ENCODE measurements at places on chromosomes 6 and 20.

GRCh38 chr6:148983966-148984365 lies 237.1 kb downstream of the UST start:
- no peak for DNase-seq

DNA sequence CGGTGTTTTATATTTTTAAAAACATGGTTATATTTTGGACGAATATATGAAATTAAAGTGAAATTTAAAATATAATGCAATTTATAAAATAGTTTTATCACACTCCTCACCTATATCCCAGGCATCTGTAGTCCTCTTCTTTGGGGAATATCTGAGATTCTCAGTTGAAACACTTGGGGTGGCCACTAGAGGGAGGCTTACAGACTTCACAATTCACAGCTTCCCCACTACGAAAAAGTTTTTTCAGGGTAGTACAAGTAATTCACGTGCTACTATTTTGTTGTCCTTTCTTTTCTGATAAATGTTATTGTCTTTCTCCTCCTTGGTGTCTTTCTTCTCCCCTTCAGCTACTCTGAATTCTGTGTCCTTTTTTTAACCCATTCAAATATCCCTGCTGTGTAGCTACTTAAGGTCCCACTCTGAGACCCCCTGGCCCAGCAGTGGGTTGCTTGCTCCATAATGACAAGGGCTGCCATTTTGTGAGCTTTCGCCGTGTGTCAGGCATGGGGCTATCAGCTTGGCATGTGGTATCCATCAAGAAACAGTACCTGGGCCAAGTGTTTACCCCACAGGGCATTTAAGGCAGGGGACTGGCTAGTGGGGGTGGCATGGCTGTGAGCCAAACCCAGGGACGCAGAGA lies 43.6 kb upstream of the PHACTR3 start:
- DNase-seq = no peak

DNA sequence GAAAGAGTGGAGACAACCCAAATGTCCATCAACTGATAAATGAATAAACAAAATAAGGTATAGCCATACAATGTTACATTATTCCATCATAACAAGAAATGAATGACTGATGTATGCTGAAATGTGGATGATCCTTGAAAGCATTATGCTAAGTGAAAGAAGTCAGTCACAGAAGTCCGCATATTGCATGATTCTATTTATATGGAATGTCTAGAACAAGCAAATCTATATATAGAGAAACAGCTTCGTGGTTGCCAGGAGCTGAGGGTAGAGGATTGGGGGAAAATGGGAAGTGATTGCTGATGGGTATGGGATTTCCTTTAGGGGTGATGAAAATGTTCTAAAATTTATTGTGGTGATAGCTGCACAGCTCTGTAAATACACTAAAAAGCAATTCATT lies 196.8 kb downstream of the ATXN1 start:
- no peak for DNase-seq

GRCh38 chr6:1001655-1002349 lies 308.9 kb upstream of the EXOC2 start:
- no peak for DNase-seq

- DNase-seq = no peak
Measured at GRCh38 chr6:162671580-162672165, 55.9 kb downstream of the PRKN start.

- DNase-seq = no peak
Measured at GRCh38 chr6:37303891-37304503, 46.1 kb upstream of the TMEM217 start.

DNA sequence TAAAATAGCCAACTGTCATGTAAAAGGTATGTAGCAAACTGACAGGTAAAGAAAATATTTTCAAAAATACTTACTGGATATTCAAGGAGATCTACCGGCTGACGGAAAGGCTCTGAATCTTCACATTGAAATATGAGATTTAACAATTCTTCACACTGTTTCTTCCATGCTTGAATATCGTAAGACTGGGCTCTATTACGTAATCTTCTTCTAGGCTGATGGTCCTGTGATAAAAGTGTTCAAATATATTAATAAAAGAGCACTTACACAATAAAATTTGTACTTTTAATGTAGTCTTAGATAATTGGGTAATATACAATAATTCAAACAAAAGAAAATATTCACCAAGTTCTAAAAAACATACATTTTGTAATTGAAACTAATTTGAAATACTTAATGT lies 87.4 kb downstream of the IRAK1BP1 start:
- no peak for DNase-seq
